ENCODE measurements at places on chromosomes 12 and 14.

- DNase-seq = no peak
Observed at GRCh38 chr12:89840162-89840922, 131.7 kb upstream of the ATP2B1 start.

- no peak for DNase-seq
Observed at GRCh38 chr12:88237954-88238353, 95.8 kb downstream of the TMTC3 start.

- DNase-seq = no peak
Observed at GRCh38 chr12:25775968-25776367, 182.5 kb upstream of the RASSF8 start.

DNA sequence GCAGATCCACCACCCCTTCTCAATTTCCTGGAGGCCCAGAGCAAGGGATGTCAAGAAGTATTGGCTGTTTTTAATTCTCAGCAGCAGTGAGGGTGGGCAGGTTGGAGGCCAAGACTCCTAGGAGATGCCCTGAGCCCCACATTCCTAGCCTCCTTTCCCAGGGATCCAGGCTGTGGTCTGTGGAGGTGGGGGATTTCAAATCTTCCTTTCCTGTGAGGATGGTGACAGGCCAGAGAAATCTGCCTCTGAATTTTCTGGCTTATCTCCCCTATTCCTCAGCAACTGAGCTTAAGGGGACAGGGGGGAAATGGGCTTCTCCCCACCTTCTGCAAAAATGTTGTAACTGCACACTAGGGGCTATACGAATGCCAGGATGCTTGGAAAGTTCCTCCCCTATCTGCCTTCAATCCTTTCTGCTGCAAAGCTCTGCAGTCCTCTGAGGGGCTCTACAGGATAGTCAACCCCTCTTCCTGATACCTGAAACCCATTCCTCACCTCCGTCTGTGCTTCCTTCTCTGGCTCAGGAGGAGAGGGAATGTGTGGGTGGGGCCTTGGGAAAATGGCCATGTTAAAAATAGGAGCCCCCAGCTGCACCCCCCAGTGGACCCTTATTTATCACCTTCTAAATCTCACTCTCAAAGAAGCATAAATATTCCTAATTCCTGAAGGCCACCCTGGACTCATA, 6.6 kb downstream of the GPR84 start:
- no peak for DNase-seq

DNA sequence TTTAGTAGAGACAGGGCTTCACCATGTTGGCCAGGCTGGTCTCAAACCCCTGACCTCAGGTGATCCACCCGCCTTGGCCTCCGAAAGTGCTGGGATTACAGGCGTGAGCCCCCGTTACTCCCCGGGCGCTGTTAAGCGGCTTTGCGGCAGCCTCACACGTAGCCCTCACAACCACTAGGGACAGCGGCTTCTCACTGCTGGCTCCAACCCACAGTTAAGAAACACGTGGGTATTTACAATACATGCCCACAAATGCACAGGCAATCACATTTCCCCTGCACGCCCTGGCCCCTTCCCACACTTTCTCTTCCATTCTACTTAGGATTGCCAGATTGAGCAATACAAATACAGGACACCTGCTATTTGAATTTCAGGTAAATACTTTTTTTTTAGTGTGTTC, 37.0 kb upstream of the EIF5 start:
- no peak for DNase-seq

DNA sequence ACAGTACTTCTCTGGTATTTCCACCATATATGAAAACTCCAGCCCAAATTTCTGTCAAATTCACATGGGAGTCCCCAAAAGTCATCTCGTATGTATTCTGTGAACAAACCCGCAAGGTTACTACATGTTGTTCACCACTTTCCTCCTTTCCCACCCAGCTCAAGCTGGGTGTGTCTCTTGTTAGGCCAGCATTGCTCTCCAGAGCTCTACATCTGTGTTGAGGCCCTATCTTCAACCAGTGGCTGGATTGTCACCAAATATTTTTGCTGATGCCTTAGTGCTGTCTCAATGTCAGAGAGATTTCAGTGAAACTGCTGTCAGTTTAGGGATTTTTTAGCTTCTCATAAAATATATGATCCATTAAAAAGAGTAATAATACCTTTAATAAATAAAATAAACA, 230.9 kb downstream of the BTG1 start:
- DNase-seq = no peak

DNA sequence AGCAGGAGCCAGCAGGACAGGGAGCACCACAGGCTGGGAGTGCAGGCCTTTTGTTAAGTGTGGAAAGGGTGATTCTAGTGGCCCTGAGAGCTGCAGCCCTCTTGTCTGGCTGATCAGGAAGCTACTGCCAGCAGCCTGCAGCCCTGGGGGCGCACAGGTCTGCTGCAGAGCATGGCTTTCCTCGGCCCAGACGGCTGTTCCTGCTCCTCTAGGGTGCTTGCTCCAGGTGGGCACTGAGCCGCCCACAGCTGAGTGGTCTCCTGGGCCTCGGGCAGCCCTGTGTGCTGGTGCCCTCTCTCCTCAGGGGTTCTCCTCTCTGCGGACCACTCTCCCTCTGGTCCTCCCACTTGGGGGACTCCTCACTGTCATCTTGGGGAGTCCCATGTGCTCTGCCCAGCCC, 18.9 kb downstream of the CCDC88C start:
- no peak for DNase-seq

- DNase-seq = no peak
Observed at GRCh38 chr14:37147310-37147880, 25.0 kb downstream of the SLC25A21 start.

GRCh38 chr12:45336762-45337596, 121.1 kb downstream of the ANO6 start:
- DNase-seq = no peak

DNA sequence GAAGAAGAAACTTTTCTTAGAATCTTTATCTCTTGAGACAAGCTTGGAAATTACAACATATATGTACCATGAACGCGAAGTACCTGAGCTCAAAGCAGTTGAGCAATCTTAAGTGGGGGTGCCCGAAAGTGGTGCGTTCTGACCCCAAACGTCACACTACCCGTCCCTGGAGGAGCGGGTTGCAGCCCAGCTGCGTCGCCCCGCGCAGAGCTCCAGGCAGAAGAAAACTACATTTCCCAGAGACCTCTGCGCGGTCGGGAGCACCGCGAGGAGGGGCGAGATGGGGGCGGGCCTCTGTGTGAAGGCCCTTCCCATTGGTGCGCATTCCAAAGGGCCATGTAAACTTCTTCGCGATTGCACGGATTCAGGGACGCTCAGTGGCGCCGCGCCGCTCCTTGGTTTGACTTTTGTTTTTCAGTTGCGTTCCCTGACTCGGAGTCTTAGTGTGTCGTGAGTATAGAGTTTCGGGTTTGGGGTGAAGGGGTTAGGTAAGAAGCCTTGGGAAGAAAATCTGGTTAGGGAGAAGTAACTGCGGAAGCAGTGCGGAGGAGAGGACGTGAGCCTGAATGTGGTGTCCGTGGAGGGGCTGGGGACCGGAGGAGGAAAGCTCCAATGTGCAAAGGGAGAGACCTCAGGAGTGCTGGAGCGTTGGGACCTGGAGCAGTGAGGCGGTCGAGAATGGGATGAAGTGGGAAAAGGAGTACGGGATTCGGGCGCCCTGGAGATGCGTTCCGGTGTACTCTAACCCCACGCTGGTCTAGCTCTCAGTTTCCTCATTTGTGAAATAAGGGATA, at the start of gene CCDC77:
TSS of gene CCDC77 (plus strand) at position 410 of the 794 bp plus-strand sequence. CDS start 7,740 bp downstream, outside the sequence.
- no peak for DNase-seq

DNA sequence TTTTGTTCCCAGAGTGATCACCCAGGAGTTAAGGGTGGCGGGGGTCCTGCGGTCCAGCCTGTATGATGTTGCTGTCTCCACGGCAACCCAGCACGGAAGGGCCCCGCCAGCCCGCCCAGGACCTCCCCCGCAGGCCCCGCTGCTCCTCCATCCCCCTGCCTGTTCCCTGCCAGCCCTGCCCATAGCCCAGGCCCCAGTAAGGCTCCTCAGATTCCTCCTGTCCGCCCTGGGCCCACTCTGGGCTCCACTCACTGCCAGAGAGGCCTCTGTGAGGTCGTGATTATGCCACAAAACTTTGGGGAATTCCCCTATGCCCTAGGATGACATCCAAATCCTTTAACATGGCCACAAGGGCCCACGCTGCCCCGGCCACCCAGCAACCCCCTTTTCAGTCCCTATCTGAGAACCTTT, 20.8 kb downstream of the HSP90AA1 start:
- no peak for DNase-seq

GRCh38 chr12:57622293-57623245, 10.4 kb downstream of the B4GALNT1 start:
- DNase-seq = no peak

DNA sequence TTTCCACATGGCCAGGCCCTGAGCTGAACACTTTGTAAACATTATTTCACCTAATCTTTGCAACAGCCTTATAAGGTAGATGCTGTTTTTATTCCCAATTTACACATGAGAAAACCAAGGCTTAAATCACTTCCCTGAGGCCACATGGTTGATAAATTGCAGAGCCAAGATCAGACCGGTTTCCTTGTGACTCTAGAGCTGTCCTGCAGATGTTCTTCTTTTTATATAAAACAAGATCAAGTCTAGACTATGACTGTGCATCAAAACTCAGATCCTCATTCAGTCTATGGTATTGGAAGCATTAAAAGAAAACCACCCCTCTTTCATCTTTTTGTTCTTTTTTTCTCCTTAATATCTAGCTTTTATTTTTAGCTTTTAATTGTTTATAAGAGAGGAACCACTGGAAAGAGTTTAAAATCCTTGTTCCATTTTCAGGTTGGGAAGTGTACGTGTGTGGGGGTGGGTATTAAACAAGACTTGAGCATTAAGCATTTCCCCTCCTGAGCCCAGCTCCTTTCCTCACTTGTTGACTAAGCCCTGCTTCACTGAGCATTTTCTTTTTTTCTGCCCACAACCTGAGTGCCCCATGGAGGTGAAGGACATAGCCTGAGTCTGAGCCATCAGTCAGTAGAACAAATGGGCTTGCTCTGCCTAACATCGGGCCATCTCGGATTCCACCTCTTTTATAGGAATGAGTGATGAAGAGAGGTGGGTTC, 45.4 kb downstream of the GPATCH2L start:
- no peak for DNase-seq

DNA sequence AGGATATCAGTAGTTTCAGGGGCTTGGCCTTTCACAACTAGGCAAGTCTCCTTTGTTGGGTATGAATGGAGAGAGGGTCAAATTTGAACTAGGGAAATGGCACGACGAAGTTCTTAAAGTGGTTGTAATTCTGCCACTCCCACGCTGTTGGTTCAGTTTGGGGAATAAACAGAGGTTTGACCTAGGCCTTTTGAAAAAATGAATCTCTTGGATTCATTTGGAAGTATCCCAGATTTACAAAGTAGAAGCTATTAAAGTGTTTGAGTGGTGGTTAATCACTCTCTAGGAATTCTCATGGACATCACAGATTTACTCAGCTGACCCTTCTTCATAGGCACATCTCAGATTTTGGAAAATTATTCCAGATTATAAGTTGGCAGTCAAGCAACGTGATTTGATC, 14.8 kb downstream of the BATF start:
- DNase-seq = no peak

Data from NCI-H446 treated with DMSO at 0.1 percent for 48 hours (cell line).